ENCODE measurements at places on chromosomes 2 and 18.

GRCh38 chr2:135999899-136000298 is 14.5 kb upstream of the DARS1 start:
- DNase-seq, result no peak

DNA sequence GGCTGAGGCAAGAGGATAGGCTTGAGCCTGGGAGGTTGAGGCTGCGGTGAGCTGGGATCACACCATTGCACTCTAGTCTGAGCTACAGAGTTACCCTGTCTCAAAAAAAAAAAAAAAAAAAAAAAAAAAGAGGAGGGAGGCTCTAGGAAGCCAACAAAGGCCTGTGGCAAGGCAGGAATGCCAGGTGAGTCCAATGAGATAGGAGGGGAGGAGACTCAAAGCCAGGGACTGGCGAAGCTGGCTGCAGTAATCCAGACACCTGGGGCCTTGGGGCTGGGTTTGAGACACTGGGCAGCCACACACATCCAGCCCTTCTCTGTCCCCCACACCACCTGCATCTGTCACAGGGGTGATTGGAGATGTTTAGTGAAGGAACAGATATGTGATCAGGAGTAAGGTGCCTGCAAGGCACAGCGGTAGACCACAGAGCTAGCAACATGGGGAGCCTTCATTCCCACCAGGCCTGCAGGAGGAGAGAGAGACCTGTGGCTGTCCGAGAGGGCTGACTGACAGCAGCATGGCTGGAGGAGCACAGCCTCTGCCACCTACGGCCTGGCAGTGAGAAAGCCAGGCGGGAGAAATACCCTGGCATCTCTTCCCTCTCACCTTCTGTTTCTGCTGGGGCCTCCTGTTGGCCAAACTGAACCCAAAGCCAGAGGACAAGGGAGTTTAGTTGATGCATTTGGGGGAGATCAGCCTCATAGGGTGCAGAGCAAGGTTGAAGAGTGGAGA is 9.5 kb downstream of the CHPF start:
- no peak for DNase-seq

DNA sequence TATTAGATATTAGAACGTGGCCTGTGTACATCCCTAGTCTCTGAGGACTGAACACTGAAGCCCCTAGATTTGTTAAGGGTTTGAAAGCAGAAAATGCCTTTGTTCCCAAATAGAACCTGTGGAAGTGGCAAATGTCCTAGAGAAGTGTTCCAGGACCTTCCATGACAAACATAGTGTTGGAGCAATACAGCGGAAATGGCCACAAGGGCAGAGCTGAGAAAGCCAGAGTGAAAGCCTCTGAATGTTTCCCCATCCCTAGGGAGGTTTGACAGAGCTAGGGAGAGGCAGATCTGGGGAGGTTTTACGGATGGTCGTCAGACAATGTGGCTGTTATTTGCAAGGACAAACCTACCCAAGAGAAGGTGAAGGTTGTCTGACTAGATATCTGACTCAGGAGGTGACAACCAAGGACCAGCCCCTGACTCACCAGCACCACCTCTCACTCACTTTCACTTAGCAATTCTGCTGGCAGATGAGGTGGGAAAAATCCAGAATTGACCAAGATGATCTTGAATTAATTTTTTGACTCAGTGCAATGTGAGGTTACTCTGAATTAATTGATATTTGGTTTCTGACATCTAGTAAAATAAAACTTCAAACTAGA is 24.1 kb downstream of the RBM43 start:
- peak; percentile 18 for DNase-seq

DNA sequence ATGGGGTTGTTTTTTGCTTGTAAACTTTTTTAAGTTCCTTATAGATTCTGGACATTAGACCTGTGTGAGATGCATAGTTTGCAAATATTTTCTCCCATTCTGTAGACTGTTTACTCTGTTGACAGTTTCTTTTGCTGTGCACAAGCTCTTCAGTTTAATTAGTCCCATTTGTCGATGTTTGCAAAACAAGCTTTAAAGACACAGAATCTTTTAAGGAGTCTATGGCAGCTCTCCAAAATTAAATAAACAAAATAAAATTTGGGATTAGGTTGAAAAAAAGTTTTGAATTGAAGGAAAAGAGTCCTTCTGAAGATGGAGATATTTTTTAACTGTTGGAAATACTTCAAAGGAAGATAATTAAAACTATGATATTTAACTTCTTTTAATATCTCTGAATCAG is 88.8 kb downstream of the MAP3K20 start:
- DNase-seq, result no peak

DNA sequence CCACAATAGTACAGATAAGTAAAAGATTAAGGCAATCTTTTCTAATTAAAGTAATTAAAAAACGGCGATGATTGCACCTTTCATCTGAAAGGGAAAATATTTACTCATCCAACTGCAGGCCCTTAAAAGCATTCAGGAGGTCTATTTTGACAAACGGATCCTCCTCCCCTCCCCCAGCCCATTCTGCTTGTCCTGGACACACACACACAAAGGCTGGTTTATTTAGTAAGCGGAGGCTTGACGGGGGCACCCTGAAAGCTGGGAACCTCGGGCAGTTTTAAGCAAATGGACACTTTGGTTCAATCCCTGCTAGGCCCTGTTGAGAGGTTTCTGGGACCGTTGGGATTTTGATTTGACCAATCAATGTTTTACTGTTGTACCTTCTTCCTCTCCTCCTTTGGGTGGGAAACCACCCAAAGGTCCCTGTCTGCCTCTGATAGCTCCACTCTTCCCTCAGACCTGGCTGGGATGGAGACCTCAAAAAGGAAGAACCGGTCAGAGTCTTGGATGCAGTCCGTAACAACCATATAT is 135.8 kb upstream of the HAAO start:
- DNase-seq, result no peak
